Activated CD4-positive, alpha-beta T cell treated with anti-CD3 and anti-CD28 coated beads, Interleukin-10, Interleukin-2, amounts not matched to agents 100 ng/mL and 50 ng/mL, durations not matched to agents 16 hours and 8 hours (primary cell): ENCODE measurements at places on chromosomes 12 and 14.

DNA sequence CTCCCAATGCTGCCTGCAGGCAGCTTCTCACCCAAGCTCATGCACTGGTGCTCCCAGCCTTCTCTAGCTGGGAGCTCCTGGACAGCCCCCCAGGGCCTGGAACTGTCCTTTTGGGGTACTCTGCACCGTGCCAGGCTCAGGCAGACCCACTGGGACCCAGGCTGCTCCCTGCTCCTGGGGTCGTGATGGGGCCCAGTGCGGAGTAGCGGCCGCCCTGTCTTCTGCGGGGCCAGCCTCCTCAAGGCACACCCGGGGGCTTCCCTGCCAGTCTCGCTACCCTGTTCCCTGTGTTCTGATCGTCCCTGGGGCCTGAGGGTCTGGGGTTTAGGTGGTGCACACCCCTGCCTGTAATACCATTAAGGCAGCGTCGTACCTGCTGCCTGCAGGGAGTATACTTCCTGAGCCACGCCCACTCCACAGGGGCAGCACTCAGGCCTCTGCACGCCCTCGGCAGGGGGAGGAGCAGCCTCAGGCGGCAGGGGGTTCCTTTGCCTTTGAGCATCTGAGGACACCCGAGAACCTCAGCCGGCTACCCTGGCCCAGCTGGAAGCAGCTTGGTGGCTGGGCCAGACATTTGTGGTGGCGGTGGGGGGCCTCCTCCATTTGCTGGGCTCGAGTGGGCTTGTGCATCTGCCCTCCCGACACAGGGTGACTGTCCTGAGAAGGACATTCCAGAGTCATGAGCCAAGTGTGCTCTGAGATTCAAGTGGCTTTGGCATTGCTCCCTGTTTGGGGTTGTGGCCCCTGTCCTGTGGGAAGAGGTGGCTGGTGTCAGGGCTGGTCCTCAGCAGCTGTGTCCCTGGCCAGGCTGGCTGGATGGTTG is 9.2 kb upstream of the CRIP2 start:
- DNase-seq, result no peak

DNA sequence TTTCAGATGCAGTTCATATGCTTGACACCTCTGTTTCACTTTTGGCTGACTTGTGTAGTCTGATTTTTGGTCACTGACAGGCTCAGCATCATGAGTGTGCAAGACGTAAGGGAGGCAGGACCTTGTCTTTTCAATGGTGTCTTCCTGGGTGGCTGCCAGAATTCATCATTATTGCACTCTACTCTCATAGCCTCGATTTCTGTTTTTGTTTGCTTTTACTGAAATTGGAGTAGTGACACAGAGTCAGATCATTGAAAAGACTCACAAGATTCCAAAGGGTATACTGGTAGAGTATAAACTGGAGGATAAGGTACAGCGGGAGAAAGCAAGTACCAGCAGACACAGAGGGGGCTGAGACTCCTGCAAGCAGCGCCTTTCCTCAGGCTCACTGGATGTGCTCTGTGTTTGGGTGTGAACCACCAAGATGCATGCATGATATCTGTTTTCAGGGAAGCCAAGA is 126.3 kb upstream of the FGD4 start:
- DNase-seq, result no peak

GRCh38 chr12:132180648-132181546 is 36.6 kb downstream of the NOC4L start:
- DNase-seq, result no peak

DNA sequence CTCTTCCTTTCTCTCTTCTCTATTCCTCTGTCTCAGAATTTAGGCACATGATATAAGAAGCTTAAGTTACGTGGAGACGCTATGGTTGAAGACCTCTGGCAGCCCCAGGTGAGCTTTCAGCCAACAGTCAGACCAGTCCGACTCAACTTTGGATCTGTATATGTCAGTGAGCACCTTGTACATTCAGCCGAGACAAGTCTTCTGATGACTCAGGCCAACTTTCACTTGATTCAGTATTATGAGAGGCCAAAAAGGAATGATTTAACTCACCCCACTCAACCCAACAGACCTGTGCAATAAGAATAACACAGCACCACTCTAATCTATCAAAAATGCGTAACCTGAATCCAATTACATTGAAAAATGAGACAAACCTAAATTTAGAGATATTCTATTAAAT is 47.5 kb upstream of the FOXG1 start:
- no peak for DNase-seq

DNA sequence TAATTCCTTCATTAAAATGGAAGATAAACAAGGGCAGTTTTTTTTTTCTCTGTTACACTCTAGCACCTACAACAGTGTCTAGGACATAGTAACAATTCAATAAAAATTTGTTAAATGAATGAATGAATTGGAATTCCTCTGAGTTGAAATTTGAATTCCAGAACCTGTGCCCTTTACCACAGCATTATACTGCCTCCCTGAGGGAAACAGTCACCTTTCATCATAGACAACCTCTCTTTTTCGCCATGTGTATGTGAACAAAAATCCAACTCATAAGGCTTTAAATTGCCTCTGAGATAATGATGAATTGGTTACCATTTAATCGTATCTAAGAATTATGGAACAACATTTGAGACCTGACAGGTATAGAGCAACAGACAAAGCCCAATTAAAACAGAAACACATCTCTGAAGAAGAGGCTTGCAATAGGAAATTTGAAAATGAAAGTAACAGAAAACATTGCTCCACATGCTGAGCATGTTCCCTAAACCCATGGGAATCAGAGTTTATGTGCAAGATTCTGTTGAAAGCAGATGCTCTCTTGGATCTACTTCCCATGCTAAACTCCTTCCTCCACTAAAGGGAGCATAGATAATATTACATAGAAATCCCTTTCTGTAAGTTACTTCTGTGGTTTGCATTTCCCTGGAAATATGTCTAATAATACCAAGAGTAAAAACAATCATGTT is 657.8 kb downstream of the GALC start:
- DNase-seq, result no peak

DNA sequence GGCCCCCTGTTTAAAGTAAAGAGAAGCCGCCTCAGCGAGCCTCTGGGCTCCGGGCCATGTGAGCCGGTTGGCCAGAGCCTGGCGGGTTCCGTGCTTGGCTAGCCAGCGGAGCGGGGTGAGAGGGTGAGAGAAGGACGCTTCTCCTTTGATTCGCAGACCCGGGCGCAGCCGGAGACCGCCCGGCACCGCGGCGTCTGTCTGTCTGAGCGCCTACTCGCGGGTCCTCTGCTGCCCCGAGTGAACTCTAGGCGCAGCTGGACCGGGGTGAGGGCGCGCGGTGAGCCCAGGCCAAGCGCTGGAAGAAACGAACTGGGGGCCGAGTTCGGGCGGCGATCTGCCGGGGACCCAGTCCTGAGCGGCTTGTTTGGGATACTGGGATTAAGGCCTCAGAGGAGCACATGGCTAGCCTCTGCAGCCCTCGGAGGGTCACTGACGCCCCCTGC is 41.4 kb upstream of the TBX5 start:
- DNase-seq, result no peak

DNA sequence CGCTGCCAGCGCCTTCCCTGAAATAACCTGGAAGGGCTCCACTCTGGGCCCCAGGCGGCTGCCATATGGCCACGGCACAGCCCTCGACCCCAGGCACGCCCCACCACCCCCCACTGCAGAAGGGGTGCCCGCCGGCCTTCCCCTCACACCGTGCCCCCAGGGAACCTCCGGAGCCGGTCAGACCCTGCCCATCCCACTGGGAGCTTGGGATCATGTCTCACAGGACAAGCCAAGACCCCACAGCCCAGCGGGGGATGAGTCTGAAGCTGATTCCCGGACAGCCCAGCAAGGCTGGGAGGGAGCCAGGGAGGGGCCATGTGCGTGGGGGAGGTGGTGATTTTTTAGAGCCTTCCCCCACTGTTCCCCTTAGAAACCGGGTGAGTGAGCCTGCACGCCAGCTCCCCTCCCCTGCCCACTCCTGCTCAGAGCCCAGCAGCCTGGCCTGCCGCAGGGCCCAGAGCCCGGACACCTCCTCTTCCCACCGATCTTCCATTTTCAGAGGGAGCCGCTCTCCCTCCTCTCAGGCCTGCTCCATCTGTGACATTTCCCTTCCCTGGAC is 1.4 kb downstream of the RIMBP2 start:
- DNase-seq, result no peak

DNA sequence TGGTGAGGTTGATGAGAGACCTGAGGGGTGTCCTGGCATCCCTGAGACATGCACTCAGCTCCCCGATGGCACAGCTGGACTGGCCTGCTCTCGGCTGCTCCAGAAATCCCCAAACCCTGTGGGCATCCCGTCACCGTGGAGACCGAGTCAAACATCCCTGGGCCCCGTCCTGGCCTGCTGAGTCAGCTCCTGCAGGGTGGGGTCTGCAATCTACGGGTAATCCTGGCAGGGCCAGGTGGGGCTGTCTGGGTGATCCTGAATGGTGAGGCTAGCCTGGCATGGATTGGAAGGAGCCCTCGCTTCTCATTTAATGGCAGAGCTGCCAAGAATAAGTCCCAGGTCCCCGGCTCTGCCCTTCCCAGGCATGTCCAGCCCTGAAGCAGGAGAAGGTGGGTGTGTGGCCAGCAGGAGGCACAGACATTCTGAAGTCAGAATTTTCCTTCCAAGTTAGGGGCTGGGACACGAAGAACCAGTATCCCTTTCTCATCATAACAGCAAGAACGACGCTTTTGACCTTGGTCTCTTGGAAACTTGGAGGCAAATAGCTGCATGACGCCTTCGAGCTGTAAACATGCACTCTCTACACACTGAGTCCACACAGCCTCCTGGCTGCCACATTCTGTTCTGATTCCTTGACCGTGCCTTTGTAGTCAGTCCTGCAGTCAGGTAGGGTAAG is 17.7 kb upstream of the SERPINA4 start:
- no peak for DNase-seq

DNA sequence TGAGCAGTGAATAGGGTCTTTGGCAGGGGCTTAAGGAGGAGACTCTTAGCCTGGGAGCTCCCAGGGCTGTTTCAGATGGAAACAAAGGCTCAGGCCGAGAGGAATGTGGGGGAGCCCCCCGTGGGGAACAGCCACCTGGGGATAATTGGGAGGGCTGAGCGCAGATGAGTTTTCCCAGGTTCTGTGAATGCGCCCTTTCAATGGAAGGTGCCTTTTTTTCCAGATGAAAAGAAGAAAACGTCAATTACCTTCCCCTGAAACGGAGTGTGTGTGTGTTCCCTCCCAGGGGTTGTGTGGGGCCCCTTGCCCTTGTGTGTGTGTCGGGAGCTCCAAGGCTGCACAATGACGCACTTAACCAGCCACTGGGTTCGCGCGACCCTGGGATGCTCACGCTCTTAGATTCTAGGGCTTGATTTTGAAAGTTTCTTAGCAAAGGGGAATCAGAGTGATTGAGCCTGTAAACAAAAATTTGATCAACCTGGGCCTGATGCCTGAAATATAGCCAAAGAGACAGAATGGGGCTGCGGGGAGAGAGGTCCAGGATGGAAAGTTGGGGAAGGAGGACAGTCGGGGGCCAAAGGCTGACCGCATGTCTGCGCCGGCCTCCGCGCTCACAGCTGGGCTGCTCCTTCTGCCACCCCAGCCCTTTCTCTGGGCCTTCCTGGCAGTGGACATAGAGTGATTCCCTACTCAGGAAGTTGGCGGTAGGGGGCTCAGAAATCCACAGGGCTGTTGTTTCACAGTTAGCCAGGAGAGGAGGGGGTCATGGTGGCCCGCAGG is 14.6 kb downstream of the MEG3 start:
- DNase-seq, result no peak

DNA sequence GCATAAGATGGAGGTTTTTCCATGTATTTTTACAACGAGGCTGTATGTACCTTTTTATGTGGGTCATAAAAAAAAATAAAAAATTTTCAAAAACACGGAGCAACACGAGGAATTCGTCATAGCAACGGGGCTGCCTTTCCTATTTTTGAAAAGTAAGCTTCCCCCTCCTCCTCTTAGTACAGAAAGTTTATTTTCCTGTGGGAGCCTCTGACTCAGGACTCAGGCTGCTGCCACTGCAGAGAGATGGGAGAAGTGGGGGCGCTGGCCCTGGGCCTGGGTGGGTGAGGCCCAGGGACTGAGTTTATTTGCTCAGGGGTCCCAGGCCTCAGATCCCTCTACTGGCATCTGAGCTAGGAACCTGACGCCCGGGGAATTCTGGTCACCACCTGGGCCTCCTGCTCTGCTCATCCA is 10.2 kb upstream of the CMKLR1 start:
- DNase-seq, result no peak

- DNase-seq, result no peak
These were observed 158.0 kb upstream of the AMIGO2 start for GRCh38 chr12:47237751-47238211.

GRCh38 chr12:52498946-52499345 is 5.9 kb upstream of the KRT6A start:
- DNase-seq, result no peak

GRCh38 chr12:55724226-55724939 is 4.2 kb downstream of the RDH5 start:
- DNase-seq, result peak; percentile 75

DNA sequence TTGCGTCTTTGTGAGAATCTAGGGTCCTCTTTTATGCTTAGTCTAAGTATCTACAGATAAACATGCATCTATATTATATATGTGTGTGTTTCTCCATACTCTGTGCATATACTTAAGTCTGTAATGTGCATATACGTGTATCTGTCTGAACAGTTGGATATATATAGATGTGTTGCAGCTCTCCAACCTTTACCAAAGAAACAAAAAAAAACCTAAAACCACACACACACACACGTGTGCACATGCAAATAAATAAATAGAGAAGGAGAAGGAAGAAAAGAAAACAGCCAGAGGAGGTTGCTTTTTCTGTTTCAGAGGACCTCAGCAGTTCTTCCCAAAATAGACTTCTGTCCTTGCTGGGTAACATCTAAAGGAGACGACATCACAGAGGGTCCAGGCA is 244.9 kb downstream of the CACNA1C start:
- no peak for DNase-seq

- DNase-seq, result no peak
These were observed 678.7 kb upstream of the TMEM132C start for GRCh38 chr12:127588249-127588648.

DNA sequence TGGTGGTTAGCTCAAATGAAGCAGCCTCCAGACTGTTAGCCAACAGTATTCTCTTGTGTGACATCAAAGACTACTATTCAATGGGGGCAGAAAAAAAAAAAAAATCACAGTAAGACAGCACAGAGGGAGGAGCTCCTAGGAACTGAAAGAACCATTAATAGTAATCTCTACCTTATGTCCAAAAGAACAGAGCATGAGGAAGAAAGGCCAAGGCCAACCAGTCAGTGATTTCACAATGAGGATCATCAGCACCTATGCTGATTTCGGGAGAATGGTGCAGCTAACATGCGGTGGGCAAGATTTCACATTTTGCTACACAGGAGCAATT is 66.3 kb upstream of the SOX5 start:
- DNase-seq, result no peak

DNA sequence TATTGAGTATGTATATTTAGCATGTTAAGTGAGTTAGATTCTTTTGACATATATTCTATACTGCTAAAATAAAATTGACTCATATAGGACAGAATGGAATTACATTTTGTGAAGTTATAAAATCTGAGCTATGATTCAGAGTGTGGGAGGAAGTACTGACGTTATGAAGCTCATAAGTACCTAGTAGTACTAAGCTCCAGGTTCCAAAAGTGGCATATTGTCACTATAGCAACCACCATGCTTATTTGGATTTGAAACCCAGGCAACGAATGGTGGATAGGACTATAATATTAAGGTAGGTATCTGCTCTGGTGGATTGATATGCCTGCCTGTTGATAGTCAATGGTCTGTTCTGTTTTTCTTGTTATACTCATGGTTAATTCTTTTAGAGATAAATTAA is 2.2 kb upstream of the FBXO33 start:
- no peak for DNase-seq
